KBM-7 (cell line): ENCODE measurements at places on chromosomes 7 and 10.

DNA sequence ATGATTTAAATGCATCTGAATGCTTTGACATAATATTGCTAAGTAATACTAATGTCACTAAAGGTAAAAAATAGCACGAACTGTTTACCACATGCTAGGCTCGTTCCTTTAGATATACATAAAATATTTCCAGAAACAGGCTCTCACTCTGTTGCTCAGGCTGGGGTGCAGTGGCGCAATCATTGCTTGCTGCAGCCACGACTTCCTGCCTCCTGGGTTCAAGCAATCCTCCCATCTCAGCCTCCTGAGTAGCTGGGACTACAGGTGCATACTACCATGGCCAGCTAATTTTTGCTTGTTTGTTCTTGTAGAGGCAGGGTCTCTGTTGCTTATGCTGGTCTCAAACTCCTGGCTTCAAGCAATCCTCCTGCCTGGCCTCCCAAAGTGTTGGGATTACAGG is 183.3 kb downstream of the SGMS1 start:
- no peak for DNase-seq

DNA sequence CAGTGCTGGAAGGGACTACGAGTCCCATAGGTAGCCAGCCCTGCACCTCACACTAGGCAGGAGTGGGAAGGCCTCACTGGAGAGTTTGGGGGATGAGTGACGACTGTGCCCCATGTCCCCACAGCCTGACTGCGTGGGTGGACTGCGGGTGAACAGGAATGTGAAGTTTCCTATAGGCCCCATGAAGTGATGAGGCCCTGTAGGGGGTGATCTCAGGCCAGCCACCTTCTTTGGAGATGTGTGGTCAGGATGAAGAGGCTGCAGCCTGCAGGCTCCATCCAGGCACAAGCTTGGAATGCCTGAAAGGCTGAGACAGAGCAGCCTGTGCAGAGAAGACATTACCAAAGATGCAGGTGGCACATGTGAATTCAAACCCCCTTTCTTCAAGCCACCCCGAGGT is 94.9 kb downstream of the CPXM2 start:
- no peak for DNase-seq

DNA sequence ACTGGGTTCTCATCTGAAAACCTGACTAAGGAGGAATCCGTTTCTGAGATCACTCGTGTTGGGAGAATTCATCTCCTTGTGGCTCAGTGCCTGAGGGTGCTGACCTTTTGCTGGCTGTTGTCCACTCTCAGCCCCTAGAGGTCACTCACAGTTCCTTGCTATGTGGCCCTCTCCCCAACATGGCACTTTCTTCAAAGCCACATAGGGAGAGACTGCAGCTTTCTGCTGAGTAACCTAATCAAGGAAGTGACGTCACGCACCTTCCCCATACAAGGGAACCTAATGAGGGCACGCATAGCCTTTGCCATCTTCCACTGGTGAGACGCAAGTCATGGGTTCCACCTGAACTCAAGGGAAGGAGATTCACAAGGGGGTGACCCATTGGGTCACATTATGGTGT is 23.2 kb downstream of the STEAP1B start:
- DNase-seq: no peak

- no peak for DNase-seq
These were observed 9.7 kb upstream of the BICC1 start for GRCh38 chr10:58502956-58503355.

GRCh38 chr10:46035923-46036849 is 5.8 kb upstream of the NCOA4 start:
- no peak for DNase-seq

GRCh38 chr7:19284136-19284535 is 138.9 kb upstream of the FERD3L start:
- no peak for DNase-seq

GRCh38 chr7:80488851-80489370 is 23.0 kb downstream of the GNAT3 start:
- no peak for DNase-seq

GRCh38 chr10:111367531-111367930 is 290.7 kb downstream of the ADRA2A start:
- DNase-seq: no peak

DNA sequence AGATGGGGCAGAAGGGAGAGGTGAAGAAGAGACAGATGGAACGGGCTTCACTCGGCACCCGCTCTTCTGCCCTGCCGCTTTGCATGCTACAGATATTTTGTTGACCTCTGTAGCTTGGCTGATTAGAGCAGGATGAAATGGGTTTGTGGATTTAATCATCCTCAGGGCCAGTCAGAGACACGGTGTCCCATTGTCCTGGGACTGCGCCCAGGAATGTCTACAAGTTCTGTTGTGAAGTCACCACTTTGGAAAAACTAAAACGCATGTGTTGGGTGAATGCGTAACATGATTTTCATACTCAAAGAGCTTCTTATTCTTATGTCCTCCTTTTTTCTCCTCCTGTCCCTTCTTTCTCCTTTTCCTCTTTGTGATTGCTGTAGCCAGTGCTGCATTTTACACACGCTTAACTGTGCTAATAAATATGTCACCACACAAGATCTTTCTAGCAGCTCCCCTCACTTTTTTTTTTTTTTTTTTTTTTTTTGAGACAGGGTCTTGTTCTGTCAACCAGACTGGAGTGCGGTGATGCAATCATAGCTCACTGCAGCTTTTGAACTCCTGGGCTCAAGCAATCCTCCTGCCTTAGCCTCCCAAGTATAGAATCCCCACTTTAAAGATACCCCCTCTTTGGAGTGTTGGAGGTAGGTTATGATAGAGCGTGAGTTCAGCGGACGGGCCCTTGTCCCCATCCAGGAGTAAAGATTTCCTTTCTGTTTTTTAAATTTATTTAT is 3.4 kb downstream of the CPA4 start:
- no peak for DNase-seq

GRCh38 chr10:50325449-50326171 is 74.3 kb upstream of the ASAH2 start:
- DNase-seq: peak; percentile 73
